ENCODE measurements at places on chromosomes 7 and 10.
A peak's percentile ranks its signal among the peaks of the same experiment; 100 is the strongest.

DNA sequence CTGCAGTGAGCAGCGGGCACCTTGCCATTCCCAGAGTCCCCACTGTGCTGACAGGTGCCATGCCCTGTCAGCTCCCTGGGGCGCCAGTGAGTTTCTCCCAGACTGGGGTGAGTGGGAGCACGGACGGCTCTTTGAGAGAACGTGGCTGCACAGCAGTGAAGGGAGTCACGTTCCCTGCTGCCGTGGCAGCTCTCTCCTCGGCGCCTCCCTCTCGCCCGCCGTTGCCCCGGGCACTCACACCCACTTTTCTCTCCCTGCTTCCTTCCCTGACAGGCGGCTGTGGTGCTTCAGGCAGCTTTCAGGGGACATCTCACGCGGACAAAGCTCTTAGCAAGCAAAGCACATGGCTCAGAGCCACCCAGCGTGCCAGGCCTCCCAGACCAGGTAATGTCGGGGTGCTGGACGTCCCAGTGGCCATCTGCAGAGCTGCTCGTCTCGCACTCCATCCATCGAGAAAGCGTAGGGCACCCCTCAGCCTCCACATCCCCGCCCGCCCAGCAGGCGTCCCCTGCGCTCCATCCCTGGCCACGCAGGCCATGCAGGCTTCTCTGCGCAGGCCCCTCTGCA is 27.1 kb upstream of the TTYH3 start:
- DNase-seq = no peak

DNA sequence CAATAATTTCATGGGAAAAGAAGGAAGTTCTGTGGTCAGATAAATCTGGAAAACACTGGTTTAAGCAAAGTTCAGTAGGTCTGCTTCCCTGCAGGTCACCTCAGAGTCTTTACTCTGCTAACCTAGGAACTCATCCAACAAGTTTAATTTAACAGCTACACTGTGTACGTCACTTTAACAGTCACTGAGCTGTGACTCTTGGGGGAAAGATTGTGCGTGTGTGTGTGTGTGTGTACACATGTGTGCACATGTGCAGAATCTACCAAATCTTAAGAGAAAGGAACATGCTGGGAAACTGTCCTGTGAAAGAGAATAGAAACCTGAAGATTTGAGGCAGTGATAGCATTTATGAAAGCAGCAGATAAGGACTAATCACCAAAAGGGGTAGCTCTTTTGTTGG is 62.6 kb downstream of the IKZF1 start:
- no peak for DNase-seq

DNA sequence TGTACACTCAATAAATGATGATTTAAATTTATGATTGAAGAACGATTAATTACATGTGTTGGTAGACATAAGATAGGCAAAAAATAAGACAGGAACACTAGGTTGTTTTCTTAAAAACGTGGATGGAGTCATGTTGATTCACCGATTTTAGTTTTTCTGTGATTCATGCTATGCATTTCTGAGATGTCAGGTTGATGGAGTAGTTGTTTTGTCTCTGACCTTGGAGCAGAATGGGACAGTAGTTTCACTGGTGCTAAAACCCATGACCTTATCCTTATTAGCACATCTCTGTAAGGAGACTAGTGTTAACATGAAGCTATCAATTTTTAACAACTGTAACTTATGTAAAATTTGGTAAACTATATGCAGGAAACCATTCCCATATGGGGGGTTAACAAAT is 611.6 kb upstream of the FZD8 start:
- no peak for DNase-seq

- peak; percentile 84 for DNase-seq
Observed at GRCh38 chr10:124289851-124290795, 128.6 kb downstream of the OAT start.

- DNase-seq = no peak
Observed at GRCh38 chr10:37934791-37935190, 41.7 kb downstream of the ZNF25 start.

GRCh38 chr10:47206449-47207280 is 93.3 kb upstream of the GDF10 start:
- DNase-seq = no peak

GRCh38 chr10:125559210-125559609 is 123.8 kb downstream of the TEX36 start:
- peak; percentile 34 for DNase-seq

DNA sequence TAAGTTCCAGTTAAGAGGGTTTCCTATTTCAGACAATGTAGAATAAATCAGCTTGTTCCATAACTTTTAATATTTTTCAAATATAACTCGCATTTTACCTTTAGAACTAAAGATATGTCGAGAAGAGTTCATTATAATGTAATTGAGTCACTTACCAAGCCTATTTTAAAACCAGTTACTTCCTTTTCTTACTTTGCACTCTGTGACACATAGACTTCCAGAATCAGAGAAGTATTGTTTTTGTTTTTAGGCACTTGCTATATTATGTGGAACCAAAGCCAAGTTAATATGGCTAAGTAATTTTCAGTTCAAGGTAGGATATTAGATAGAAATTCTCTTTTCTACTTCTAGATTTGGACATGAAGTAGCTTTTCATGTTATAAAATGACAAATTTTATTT is 182.7 kb upstream of the PRPS1L1 start:
- no peak for DNase-seq

GRCh38 chr10:118970770-118971169 is 58.7 kb upstream of the NANOS1 start:
- DNase-seq = no peak

DNA sequence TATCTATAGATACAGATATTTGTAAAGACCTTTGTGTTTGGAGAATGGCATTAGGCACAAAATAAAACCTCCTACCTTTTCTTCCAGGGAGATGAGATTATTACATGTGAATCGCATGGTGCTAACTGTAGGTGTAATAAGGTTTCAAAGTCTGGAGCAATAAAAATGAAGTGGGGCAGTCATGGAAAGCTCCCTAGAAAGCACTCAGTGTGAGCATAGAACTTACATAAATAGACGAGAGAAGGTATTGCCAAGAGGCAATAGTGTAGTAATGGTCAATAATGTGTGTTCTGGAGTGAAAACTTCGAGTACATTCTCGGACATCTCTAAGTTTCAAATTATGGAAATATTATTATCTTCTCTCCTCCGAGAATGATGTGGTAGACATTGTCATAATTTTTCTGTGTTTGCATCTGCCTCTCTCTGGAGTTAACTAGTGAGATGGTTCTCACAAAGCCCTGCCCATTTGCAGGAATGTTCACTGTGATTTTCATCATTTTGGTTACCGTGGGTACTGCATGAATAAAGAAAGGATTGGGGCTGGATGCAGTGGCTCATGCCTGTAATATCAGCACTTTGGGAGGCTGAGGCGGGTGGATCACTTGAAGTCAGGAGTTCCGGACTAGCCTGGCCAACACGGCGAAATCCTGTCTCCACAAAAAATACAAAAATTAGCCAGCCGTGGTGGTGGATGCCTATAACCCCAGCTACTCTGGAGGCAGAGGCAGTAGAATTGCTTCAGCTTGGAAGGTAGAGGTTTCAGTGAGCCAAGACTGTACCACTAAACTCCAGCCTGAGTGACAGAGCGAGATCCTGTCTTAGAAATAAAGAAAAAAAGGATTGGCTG is 10.6 kb downstream of the VIM start:
- no peak for DNase-seq
